ENCODE measurements at places on chromosomes 3 and 15.

DNA sequence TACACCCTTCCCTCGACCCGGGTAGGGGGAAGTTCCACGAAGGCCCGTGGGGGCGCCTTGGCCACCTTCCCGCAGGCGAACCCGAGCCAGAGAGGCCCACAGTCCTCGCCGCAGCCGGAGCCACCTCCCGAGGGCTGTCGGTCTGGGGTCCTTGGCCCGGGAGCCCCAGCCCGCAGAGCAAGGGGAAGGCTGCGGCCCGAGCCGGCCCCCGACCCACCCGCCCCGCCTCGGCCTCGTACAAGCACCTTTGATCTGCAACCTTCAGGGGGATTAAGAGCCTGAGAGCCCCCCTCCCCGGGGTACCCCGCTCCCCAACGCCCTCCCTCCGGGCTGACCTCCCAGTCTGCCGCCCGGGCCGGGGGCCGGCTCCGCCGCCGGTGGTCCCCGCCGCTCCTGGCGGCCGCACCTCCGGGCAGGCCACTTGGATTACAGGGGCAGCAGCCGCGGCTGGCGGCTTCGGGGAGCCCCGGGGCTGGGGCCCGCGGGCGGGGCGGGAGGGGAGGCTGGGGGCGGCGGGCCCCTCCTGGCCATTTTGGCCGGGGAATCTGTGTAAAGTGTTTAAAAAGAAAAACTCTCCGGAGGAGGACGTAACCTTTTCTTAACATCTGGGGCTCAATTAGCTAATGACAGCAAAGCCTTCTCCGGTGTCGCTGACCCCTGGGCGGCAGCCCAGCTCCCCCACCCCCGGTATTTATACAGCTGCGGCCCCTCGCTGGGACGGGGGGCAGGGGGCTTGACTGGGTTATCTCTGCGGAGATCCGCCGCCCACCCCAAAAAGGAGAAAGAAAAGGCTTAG, 40.2 kb downstream of the EPHB3 start:
- DNase-seq = no peak

DNA sequence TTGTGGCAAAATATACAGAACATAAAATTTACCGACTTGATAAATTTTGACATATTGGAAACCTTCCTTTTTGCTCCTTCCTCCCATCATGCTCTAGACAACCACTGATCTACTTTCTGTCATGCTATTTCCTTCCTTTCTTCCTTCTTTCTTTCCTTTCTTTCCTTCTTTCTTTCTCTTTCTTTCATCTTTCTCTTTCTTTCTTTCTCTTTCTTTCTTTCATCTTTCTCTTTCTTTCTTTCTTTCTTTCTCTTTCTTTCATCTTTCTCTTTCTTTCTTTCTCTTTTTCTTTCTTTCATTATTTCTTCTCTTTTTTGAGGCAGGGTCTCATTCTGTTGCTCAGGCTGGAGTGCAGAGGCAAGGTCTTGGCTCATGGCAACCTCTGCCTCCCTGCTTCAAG, 8.9 kb upstream of the TMEM45A start:
- DNase-seq = no peak

DNA sequence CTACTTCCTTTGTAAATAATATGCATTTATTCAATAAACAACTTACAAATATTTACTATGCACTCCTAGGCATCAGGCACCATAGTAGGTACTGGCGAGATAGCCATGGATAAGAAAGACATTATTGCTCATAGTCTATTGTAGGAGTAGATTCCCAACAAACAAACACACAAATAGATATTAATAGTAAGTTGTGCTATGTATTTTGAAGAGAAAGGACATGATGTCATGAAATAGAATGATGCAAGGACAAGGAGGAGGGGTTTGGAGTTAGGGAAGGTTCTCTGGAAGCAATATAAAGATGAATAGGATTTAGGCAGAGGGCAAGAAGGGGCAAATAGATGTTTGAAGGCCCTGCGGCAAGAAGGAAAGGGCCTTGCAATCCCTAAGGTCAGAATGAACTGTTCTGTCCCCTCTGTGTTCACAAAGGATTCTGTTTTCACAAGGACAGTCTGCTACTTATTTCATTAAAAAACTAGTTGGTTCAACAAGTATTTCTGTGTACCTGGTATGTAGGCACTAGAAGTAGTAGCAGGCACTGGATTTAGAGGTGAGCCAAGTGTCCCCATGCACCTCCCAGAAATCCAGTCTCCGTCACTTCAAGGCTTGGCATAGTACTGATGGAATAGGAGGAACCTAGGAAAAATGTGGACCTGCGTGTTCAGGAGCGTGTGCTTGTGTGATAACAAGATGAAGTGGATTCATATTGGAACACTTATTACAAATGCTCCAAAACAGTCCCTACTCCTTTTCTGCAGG, 231.8 kb upstream of the TPRG1 start:
- no peak for DNase-seq

DNA sequence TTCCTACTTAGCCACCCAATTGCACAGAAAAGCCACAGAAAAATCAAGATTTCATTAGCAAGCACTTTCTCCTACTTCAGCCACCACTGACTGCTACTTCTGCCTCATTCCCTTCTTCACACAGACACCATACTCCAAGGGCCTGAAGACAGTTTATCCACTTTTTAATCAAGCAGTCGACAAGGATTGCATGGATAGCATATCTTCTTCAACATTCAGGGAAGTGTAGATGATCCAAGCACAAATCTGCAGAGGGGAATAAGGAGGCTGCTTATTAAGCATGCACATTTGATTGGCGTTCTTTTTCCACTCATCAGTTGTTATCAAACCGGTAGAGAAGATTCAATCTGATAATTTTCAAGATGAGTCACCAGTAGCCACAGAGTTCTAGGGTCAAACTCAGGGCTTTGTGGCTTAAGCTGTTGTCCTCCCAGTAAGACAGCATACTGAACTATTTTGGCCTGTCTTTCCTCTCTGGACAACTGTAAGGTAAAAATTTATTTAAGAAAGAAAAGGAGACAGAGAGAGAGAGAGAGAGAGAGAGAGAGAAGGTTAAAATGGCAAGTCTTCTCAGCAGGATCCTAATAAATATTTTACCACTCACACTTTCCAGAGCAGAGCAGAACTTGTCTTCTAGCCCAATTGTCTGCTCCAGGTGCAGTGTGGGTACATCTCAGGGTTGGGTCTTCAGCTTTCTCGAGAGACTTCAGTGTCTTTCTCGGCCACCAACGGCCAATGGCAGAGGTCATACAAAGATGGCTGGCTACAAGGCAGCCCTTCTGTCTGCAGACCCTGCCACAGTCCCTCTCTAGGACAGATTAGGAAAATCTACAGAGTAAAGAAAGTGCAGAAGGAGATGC, 80.6 kb upstream of the BHLHE40 start:
- DNase-seq = peak; percentile 21

DNA sequence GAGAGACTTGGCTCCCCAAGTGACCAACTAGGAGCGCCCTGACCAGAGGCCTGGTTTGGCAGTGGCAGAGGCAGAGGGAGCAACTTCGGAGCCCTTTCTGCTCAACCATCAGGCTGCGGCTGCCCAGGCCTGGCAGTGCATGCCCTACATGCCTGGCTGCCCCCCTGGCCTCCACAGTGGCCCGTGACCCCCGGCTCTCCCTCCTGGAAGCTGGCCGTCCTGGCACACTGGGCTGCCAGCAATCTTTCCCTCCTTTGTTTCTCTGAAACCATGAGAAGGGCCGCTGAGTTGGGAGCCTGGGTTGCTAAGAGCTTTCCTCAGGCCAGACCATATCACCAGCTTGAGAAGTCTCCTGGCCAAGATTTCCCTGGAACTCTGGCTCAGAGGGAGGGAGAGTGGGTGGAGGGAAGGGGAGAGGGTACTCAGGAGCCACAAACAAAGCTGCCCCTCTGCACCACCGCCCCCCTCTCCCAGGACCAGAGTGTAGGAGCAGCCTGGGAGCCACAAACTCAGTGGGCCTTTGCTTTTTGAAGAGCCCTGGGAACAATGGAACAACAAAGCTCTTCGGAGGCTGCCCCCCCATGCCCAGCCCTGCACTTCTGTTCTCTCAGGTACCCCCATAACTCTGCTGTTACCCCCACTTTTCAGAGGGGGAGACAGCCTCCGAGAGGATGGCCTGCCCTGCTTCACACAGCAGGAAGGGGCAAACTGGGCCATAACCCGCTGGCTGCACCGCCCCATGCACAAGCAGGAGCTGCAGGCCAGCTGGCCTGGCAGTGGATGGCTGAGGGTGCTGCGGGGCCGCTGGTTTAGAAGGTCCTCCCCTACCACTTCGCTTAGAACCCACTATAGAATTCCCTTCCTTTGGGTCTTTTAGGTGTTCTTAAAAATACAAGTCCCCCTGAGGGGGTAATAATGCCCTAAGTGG, 11.3 kb downstream of the CORO2B start:
- DNase-seq = no peak

GRCh38 chr3:111159391-111159790, 87.8 kb downstream of the NECTIN3 start:
- DNase-seq = no peak

GRCh38 chr3:31550452-31551251, 17.9 kb downstream of the STT3B start:
- no peak for DNase-seq

- no peak for DNase-seq
Measured at GRCh38 chr3:179348325-179349013, 960 bp downstream of the MFN1 start.

DNA sequence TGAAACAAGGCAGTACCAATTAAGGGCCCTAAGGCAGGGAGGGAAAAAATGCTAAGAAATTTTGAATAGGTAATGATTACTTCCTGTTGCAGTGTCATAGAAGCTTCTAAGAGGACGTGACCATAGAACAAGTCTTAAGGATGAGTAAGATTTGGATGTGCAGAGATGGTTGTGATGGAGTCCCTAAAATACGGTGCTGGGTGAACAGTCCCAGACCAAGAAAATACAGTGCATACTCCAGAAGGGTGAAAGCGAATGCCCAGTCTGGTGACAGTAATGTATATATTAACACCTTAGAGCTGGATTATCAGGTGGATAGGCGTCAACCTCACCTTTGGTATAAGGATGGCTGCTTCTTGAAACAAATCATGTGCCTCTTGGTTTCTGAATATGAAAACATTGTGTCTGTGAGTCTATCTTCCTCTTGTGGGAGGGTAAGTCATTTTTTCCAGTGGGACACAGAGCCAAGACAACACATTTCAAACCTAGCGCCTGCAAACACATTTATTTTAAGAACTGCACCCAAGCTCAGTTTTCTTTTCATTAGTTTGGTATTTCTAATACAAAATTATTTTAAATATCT, 101.2 kb upstream of the TP63 start:
- DNase-seq = no peak

GRCh38 chr3:126445506-126445905, 30.2 kb downstream of the ZXDC start:
- no peak for DNase-seq

DNA sequence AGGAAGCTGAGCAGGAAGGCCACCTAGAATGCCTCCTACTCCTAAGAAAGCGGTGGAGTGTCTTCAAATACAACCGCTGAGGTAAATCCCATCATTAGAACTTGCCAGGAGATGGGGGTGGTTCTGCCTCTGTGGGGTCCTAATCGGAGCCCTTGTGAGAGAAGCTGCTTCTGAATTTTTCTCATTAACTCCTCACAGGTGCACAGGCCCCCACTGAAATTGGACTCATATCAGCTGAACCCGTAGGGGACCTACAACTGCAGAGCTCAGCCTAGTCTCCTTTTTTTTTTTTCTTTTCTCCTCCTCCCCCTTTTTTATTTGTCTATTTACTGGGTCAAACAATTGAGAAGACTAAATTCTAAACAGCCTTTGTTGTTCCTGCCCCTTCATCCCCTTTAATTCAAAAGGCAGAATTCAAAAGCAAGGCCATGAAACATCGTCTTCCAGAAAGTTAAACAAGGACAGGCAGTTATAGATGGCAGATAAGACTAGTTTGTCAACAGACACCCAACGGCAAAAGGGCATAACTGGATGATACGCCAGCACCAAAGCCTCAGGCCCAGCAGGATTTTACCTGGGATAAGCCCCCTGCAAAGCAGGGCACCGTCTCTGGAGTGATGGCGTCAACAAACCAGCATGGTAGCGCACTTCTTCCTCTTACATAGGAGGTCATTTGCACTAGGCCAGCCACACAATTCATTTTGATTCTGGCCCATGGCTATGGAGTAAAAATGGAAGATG, 213.7 kb upstream of the HES1 start:
- no peak for DNase-seq

- no peak for DNase-seq
Measured at GRCh38 chr3:146502887-146503460, 33.6 kb upstream of the PLSCR2 start.

GRCh38 chr3:153293265-153293664, 131.2 kb downstream of the RAP2B start:
- no peak for DNase-seq

GRCh38 chr15:31108836-31109235, 7.3 kb upstream of the TRPM1 start:
- no peak for DNase-seq

DNA sequence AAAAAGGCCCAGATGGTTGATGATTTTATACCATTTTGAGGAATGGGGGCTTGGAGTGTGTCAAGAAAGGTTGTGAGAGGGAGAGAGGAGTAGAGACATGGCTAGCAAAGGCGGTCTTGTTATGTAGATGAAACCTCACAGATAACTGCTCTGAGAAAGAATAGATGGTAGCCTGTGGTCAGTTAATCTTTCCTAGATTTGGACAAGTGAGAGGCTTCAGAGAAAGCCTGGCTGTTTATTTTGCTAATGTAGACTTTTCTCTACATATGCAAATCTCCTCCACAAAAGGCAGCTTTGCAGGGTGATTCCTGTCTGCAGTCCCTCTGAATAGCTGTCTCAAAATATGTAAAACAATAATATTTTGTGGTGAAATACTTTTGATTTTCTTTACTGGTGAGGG, 177.3 kb downstream of the OTOL1 start:
- DNase-seq = no peak

- no peak for DNase-seq
Measured at GRCh38 chr3:73401616-73402279, 223.0 kb downstream of the PDZRN3 start.

DNA sequence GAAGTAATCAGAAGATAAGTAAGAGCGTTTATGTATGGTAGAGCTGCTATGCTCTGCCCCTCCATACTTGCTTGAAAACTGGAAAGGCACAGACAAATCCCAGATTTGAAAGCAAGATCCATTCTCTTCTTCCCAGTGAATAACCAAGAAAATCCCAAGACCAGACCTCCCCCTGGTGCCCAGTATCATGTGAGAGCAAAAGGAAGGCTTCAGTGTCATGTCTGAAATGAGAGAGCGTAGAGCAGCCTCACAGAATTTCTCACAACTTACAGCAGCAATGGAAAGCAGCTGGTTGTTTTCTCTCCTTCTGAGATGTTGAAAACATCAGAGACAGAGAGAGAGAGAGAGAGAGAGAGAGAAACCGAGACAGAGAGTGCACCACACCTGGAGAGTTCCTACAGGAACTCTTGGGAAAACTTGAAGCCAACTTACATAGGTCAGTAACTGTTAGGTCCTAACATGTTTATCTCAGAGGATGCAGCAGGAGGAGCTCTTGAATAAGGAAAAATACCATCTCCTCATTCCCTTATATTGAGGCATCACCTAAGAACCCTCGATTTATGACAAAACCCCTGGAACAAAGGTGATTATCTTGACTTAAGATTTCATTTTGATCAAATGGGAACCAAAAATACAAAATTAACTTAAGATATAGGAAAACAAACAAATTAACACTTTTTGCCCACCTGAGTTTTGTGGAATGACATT, 273.3 kb downstream of the NSUN3 start:
- no peak for DNase-seq

Measured in activated naive CD8-positive, alpha-beta T cell treated with anti-CD3 and anti-CD28 coated beads for 36 hours (primary cell).